ENCODE measurements at places on chromosomes 3 and 15.

DNA sequence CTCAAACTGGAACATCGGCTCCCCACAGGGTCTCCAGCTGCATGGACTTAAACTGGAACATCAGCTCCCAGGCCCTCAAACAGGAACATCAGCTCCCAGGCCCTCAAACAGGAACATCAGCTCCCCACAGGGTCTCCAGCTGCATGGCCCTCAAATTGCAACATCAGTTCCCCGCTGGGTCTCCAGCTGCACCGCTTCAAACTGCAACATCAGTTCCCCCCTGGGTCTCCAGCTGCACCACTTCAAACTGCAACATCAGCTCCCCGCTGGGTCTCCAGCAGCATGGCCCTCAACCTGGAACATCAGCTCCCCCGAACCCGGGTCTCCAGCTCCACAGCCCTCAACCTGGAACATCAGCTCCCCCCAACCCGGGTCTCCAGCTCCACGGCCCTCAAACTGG, 82.0 kb downstream of the TFRC start:
- DNase-seq, result no peak

GRCh38 chr3:136728473-136728872, 23.7 kb downstream of the STAG1 start:
- no peak for DNase-seq

- DNase-seq, result no peak
Observed at GRCh38 chr3:116154389-116154788, 290.9 kb downstream of the LSAMP start.

GRCh38 chr3:66363148-66363547, 137.7 kb downstream of the LRIG1 start:
- DNase-seq, result no peak

- no peak for DNase-seq
Observed at GRCh38 chr3:172236771-172237742, 197.7 kb downstream of the FNDC3B start.

DNA sequence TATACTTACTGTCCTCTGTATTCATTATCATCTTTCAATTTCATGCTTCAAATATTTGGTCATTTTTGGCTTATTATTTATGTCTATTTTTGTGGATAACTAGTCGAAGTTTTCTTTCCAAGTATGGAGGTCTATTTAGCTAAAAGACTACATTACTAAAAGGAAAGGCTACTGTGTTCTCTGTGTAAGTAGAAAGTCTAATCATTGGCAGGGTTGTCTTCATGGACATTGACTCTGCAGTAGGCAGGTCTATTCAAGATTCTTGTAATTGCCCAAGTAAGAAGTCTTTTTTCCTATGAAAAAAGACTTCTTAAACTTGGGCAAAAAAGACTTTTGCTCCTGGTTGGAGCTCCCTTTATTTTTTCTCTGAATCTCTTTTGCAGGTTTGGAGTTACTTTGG, 368.6 kb upstream of the GRM7 start:
- no peak for DNase-seq

DNA sequence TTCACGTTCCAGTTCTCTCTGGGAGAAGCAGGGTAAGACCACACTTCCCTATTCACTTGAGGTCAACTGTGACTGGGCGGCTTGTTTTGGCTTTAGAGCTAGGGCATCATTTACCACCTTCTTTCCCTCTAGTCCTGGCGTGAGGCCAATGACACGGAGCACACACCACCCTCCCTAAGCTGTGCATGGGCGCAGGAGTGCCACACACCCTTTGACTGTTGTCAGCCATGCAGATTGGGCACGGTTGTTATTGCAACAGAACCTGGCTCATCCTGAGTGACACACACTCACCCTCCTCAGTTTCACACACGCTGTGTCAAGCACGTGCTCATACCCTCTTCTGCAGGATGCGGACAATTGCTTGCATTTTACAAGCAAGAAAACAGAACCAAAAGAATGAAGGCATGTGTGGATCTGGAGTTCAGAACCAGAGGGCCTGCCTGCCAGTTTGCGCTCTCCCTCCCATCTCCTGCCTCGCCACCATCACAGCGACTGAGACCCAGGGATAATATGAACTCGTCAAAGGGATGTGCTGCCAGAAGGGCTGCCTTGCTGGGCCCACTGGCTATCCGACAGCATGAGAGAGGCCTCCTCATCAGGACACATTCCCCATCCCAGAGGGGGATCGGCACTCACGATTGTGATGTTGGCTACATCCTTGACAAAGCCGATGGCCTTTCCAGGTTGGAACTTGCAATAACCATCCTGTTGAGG, 17.6 kb downstream of the CTSH start:
- DNase-seq, result no peak

DNA sequence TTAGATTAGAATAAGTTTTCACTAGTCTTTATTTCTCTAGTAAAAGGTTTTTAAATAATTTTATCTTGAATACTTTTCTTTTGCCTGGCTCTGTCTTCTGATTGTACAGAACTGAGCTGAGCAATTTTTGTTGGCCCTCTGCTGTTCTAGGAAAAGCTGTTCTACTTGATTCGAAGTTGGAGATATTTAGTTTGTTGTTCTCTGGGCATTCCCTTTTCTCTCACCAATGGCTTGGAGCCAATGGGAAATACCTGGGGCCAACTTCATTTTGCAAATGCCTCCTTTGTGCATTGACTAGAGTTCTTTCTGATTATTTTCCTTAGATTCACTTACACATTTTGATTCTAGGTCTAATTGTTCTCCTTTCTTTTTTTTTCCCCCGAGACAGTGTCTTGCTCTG, 16.5 kb downstream of the ABHD5 start:
- no peak for DNase-seq

GRCh38 chr3:158127250-158128219, 17.6 kb downstream of the RSRC1 start:
- DNase-seq, result no peak

DNA sequence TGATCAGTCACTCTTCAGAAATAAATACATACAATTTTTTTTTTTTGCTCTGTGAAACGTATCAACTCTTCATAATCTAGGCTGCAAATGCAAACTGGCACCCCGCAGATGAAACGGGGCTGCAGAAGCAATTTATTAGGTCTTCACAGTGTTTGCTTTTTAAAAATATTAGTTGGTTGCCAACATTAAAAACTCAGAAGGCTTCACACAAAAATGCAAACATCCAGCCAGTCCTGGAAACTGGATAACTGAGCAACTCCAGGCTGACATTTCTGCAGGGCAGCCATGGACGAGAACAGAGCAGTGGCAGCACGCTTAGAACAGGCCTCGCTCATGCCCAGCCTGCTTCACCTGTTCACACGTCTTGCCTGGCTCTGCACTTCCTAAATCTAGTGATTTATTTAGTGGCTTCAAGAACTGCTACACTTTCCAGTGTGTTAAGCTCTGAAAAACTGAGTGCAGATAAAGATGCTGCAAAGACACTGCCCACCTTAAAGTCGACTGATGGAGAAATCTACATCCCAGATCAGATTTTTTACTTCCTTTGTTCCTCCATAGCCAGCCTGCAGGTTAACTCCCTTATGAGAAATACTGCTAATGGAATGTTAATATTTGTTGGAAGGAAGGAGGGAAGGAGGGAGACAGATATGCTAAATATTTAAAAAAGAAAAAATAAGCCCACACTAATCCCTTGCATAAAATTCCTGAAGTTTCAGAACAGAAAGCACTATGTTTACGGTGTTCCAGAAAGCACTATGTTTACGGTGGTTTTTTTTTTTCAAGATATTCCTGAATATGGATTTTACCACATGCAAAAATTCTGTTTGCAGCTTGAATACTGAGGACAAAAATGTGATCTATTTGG, 53.6 kb downstream of the SETMAR start:
- DNase-seq, result no peak

- DNase-seq, result no peak
Observed at GRCh38 chr3:175729466-175729865, 870.3 kb downstream of the NAALADL2 start.

GRCh38 chr15:100194996-100195395, 146.8 kb downstream of the ADAMTS17 start:
- no peak for DNase-seq

DNA sequence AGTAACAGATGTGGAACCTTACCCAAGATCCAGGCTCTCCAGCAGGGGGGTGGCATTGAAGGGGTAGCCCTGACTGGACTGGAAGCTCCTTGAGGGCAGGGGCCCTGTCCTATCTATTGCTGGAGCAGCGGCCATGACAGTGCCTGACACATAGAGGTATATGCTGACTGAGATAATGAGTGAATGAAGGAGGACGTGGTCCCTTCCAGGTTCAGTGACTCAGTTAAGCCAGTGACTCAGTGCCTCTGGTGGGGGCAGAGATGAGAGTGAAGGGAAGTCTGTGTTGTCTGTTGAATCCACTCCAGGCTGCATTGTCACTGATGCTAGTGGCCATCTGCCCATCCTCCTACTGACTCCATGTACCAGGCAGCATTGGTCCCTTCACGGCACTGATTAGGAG, 13.0 kb upstream of the CTXND1 start:
- DNase-seq, result no peak

GRCh38 chr3:197209366-197210260, 88.8 kb downstream of the DLG1 start:
- DNase-seq, result no peak

- no peak for DNase-seq
Observed at GRCh38 chr3:31724651-31725050, 191.9 kb downstream of the STT3B start.

- DNase-seq, result no peak
Observed at GRCh38 chr3:69999140-70000027, at the start of gene SAMMSON. TSS of gene SAMMSON (plus strand) at chr3:69999733.

- no peak for DNase-seq
Observed at GRCh38 chr3:127238602-127239001, 45.7 kb downstream of the PRR23E start.

- DNase-seq, result no peak
Observed at GRCh38 chr3:72675243-72675642, 173.0 kb downstream of the SHQ1 start.

DNA sequence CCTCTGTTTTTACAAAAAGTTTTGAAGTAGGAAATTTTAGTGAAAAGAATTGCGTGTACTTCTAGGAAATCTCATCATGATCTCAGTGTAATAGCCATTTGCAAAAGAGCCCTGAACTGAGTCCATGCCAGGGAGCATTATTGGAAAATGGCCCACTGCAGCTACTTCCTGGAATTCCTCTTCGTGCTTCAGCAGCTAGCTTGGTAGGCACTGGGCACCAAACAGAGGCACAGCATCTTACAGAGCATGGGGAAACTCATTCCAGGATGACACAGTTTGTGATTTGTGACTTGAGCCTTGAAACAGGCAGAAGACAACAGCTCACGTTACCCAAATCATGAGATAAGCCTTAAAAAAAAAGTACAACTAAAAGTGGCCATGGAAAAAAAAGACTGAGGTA, 179.1 kb downstream of the WDR72 start:
- no peak for DNase-seq

DNA sequence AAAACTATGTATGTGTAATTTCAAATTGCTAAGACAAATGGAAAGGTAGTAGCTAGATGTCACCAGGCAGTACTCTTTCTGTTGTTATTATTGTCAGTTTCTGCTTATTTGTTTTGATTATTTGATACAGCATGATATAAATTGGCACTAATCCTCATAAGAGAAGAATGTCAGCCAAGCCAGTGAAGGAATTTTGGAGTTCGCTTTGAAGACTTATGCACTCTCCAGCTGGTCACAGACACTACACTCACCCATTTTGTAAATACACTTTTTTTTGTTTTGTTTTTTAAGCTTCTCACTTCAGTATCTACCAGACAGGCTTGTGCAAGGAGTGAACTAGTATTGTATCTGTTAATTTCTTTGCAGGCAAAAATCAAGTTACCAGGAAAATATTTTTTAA, 180.2 kb upstream of the TTC14 start:
- no peak for DNase-seq

Measured in stimulated activated CD8-positive, alpha-beta memory T cell treated with anti-CD3 and anti-CD28 coated beads, Interleukin-4, amount 100 ng/mL, for 4 hours (primary cell).